Non-pigmented ciliary epithelial cell (primary cell): ENCODE measurements at places on chromosomes 7 and 10.

GRCh38 chr10:129864601-129865126, 99.4 kb downstream of the EBF3 start:
- DNase-seq: no peak

GRCh38 chr7:84900215-84900614, 286.6 kb downstream of the SEMA3D start:
- no peak for DNase-seq

- DNase-seq: no peak
Measured at GRCh38 chr10:1419796-1420610, 317.3 kb downstream of the ADARB2 start.

DNA sequence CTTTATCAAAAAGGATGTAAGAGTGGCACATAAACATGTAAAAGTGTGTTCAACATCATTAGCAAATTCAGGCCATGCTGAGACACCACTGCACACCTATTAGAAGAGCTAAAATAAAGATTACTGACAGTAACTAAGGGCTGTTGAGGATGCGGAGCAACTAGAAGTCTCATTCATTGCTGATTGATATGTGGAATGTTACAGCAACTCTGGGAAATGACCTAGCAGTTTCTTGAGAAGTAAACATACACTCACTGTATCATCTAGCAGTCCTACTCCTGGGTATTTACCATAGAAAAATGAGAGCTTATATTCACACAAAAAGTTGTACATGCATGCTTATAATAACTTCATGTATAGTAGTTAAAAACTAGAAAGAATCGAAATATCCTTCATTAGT, 77.3 kb downstream of the CCSER2 start:
- DNase-seq: no peak
